ENCODE measurements at places on chromosomes 5 and 9.
A peak's percentile ranks its signal among the peaks of the same experiment; 100 is the strongest.

DNA sequence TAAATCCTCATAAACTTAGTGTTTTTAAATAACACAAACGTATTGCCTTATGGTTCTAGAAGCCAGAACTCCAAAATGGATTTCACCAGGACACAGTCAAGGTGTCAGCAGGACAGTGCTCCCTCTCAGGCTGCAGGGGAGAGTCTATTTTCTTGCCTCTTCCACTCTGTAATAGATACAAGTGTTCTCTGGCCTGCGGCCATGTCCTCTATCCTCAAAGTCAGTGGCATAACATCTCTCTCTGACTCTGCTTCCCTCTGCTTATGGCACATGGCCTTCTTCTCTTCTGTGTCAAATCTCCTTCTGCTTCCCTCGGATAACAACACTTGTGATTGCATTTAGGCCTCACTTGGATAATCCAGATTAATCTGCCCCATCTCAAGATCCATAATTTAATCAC is 129.4 kb upstream of the OR13F1 start:
- DNase-seq = no peak

- DNase-seq = no peak
These were observed 90.7 kb downstream of the MEF2C start for GRCh38 chr5:88792144-88792840.

- DNase-seq = peak; percentile 1
These were observed 9.6 kb upstream of the CCDC171 start for GRCh38 chr9:15543047-15543813.

- DNase-seq = no peak
These were observed 45.6 kb upstream of the TRIM32 start for GRCh38 chr9:116641292-116642059.
